ENCODE measurements at places on chromosomes 13 and 19.

DNA sequence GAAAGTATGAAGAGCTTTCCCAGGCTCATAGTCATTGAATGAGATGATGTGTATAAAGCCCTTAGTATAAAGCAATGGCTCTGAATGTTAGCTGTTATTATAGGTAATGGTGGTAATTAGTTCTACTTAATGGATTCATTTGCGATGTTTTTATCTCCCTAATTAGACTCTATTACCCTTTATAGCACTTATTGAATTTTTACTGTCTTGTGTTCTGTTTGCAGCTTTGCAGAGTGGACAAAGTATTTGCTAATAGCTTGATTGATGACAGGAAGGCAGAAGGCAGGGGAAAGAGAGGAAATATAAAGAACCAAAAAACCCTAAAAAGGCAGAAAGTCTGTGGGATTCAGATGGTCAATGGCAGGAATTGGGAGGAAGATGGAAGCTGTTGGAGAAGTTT lies 524.4 kb upstream of the SPRY2 start:
- no peak for DNase-seq

DNA sequence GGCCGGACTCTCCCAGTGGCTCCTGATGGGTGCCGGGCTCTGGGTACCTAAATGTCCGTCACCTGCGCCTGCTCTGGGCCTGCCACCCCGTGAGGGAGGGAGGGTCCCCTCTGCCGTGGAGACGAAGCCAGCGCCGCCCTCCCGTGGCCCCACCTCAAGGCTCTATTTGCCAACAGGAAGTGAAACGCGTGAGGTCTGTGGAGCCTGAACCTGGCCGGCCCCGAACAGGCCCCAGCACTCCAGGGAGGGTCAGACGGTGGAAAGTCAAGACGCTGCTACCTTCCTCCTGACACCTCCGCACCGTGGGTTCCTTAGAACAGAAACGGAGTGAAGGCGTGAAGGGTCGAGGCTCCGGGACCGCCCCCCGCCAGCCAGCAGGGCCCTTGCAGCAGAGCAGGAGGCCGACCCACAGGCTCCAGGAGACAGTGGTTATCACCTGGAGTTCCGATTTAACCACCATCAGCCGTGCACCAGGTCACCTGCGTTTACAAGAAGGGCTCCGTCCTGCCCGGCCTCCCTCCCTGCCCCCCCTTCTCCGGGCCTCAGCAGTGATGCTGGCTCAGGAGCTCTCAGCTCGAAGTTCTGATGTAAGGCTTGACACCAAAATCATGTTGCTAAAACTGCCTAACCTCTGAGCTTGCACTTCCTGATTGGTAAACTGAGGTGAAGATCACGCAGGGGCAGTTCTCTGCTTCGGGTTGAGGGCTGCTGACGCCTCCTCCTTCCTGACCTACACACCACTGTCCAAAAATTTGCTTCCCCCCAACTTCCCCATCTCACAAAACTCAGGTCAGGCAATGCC lies 50.9 kb upstream of the C13orf46 start:
- DNase-seq, result no peak

GRCh38 chr19:45344621-45345505 lies 4.3 kb downstream of the KLC3 start:
- no peak for DNase-seq

DNA sequence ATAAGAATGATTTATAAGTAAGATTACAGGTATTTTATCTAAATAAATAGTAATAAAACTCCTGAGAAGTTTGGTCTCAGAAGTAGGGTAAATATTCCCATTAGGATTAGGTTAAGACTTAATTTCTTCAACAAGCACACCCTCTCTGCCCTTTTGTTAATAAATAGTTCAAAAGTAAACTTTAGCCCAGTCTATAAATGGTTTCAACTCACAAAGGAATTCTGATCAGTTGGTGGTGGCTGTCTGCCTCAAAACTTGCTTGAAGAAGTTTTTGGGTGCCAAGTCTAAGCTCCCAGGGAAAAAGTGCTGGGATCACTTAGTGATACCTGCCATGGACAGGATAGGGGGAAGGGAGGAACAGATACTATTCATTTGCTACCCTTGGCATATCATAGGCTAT lies 22.9 kb downstream of the MBNL2 start:
- DNase-seq, result no peak

DNA sequence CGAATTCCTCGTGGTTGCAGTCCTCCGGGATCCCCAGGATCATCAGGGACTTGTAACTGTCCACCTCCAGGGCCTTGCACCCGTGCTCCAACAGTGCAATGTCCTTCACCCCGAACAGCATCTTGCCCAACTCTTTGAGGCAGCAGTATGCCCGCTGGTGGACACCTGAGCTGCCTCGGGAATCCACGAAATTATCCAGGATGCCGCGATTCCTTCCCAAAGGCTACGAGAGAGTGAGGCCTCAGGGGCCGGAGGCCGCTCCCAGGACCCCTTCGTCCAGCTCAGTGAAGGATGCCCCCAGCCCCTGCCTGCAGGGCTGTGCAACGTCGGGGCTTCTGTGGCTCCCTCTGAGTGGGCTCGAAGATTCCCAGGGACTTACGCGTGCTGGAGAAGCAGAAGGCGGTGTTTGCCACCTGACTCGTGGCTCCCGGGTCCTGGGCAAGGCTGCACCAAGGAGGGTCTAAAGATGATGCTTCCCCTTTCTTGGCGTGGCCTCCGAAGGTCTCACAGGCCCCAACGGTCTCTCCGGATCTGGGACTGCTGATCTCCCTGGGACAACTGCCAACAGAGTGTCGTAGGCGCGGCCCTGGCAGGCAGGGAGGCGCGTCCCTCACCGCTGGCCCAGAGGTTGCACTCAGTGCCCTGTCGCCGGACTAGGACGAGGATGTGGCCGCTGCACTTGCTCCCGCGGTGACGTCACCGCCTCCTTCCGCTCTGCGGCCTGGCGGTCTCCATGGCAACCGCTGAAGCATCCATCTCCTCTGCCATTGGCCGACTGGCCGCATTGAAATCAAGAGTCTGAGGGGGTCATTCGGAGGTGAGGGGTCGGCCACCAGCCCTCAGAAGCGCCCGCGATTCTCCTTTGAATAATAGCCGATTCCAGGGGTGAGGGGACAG lies at the start of gene PNMA8C:
Gene PNMA8C, minus strand, starts transcription at position 698 of the 897 bp plus-strand sequence. Its CDS starts 577 bp downstream, at position 121.
- no peak for DNase-seq

DNA sequence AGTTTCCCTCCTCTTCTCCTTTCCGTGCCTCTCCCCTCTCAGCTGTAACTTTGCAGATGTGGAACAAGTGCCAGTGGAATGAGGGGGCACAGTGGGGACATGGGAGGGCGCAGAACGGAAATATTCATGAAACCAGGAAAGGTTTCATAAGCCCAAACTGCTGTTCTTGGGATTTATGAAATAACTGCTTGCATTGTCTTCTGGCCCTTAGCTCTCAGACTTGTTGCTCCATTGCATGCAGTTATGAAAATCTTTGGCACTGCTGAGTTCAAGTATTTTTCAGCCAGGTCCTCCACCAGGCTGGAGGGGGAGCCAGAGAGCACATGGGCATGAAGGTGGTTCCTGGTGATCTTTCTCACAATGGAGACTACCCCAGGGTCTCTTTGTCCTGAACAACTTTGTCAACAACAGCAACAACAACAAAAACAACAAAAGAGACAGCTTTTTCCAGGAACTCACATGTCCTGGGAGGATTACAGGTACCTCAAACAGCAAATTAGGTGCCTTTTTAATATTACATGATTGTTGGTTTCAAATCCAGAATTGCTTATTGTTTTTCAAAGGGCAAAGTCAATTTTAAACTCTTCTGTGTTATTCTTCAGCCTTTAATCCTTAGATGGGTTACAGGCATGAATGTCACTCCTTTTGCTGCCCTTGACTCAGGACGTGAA lies 1.5 kb downstream of the RGCC start:
- DNase-seq, result no peak

DNA sequence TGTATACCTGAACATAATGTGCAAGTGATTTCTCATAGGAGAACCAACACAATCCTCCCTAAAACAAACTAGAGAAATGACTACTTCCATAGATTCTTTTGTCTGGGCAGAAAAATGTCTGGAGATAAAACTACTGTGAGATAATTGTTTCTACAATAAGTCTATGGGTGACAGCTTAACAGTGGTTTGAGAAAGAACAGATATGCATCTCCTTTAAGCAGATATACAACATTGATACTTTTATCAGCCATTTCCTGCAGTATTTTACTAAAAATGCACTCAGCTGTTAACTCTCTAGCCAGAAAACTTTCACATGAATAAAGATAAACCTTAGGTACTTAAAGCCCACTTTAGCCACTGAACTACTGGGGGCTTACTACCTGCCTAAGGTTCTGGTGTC lies 1132.4 kb downstream of the EFNB2 start:
- DNase-seq, result no peak

Data from NCI-H187 treated with DMSO at 0.1 percent for 48 hours (cell line).